ENCODE measurements at places on chromosomes 5 and 9.

DNA sequence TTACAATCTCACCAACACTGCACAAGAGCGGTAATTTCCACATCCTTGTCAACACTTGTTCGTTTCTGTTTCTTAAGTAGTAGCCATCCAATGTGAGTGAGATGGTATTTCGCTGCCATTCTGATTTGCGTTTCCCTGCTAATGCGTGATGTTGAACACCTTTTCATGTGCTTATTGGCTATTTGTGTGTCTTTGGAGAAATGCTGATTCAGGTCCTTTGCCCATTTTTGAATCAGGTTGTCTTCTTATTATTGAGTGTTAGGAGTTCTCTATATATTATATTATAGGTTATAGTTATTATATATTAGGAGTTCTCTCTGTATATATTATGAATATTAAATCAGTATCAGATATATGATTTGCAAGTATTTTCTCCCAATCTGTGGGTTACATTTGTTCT, 59.9 kb upstream of the IRX4 start:
- DNase-seq = no peak

DNA sequence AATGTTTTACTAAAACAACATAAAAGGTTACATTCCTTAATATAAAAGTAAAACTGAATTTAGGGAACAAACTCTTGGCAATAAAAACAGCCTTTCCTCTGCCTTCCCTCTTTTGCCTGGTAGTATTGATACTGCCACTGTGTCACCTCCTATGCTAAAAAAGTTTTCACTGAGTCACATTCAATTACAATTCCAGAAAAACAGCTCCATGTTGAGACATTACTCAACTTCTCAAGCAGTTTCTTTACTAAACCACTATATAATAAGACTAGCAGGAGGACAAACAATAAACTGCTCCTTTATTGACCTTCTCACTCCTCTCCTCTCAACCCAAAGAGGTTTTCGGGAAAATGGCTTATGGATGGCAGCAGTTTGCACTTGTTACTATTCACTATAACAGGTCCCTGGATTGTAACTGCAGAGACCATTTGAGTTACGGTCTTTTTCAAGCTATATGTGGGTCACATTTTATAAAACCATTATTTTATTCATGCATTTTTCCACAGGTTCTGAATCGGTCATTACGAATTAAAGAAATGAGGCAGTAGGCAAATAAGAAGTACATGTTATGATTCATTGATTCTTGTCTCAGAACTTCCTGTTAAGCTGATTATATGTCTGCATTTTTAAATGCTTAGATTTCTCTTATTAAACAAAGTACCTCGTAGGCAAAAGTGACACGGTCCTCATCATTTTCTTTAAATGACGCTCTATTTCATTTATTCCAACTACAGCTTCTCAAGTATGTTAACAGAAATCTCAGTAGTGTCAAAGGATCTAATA, 2.1 kb downstream of the ZDHHC21 start:
- DNase-seq = no peak

DNA sequence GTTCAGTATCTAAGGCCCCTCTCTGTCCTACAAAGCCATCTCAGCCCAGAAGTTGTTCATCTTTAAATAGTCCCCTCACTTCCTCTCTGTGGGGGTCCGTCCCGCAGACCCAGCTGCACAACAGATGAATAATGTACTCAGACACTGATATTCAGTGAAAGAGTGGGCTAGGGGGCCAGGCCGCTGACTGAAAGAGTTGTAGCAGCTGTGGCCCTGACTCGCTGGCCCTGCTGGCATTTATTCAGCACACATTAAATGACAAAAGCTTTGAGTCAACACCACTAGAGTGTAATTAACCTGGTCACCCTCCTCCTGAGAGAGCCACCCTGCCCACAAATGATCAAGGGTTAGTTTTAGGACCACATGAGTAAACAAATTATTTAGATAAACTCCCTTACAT, 76.3 kb downstream of the MED10 start:
- no peak for DNase-seq

DNA sequence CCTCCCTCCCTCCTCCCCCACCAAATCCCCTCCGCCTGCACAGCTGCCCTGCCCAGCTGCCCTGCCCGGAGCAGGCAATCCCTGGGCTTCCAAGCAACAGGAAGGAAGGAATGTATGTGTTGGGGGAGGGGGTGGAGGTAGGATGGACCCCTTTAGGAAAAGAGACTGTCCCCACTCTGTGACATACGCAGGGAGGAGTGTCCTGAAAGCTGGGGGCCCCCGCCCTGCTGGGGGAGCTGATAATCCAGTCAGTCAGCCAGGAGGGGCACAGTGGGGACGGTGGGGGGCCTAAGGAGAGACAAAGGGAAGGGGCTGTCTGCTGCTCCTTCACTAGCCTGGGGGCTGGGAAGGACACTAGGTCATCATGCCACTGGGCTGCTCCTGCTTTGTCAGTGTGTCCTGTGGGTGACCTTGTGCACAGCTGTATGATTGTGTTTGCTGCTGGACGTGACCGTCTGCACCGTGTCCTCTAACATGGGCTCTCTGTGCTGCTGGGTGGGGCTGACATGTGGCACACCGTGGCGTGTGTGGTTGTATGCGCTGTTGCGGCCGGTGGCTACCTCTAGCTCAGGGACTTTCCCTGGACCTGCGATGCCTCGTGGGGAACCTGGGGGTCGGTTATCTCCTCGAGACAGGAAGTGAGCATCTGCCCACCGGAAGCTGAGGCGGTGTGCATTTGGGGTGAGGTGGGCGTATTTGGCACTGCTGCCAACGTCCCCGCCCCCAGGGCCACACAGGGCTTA, 3.0 kb downstream of the N4BP3 start:
- DNase-seq = no peak

GRCh38 chr9:107528686-107529085, 39.1 kb upstream of the KLF4 start:
- DNase-seq = no peak

DNA sequence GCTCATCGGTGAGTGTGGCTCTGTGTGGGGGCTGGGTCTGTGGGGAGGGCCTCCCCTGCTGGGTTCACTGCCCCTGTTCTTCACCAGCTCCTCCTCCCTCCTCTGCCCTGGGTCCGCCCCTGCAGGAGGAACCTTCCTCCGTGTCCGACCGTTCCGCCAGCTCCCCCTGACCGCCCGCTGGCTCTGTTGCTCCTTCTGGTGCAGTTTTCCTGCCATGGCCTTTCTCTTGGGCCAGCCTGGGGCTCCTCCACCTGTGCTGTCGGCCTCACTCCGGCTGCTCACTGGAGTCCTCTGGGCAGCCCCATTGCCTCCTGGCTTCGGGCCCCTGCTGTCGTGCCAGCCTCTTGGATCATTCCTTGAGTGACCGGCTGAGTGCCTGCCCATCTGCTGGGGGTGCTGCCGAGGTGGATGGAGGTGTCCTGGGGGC, 12.3 kb downstream of the RNU6ATAC start:
- DNase-seq = no peak

- DNase-seq = peak; percentile 73
These were observed 52.7 kb upstream of the TJP2 start for GRCh38 chr9:69121155-69122081.

DNA sequence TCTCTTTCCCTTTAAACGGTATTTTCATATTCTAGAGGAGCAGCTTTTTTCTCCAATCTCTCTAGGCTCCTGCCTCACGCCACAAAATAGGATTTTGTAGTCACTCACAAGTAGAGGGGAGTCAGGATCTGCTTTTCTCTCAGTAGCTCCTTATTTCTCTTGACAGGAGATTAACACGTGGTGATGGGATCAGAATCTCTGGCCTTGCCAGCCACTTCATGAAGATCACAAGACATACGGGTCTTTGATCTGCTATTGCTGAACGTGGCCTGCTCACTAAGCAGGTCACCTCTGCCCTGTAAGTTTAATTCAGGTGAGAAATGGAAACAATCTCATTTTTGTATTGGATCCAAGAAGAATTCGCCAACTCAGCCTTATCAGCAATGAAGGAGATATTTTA, 257.5 kb downstream of the DIRAS2 start:
- DNase-seq = no peak

GRCh38 chr5:149422366-149423048, 43.4 kb upstream of the IL17B start:
- no peak for DNase-seq

DNA sequence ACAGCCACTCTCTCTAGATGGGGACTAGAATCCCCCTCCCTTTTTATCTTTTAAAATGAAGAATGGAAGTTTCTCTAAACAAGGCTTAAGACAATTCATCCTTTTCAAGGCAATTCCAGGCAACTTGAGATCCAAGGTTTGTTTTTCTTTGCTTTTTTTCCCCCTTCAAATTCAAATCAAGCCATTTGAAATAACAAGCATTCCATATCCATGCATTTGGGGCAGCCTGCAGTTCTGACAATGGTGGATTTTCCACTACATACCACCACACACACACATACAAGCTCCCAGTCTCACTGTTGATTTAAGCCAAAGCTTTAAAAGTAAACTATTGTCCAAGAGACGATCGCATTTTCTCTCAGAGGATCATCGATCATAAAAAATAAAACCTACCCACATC, 424 bp downstream of the INSYN2B start:
- no peak for DNase-seq

DNA sequence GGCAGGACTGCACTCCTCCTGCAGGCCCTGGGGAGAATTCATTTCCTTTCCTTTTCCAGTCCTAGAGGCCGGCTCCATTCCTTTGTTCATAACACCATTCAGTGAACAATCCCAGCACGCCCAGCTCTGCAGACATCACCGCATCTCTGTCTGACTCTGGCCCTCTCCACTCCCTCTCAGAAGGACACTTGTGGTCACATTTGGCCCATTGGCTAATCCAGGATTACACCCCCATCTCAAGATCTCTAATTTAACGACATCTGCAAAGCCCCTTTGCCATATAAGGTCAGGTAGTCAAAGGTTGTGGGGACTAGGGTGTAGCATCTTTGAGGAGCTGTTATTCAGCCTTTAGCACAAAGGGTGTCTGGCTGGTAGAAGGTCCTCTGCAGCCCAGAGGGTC, 185.0 kb upstream of the DAP start:
- no peak for DNase-seq

GRCh38 chr9:96719921-96720320, 58.0 kb downstream of the ZNF510 start:
- no peak for DNase-seq

GRCh38 chr5:79295029-79295428, 59.1 kb downstream of the JMY start:
- no peak for DNase-seq

- DNase-seq = no peak
These were observed 72.2 kb downstream of the SHB start for GRCh38 chr9:37996819-37997217.

DNA sequence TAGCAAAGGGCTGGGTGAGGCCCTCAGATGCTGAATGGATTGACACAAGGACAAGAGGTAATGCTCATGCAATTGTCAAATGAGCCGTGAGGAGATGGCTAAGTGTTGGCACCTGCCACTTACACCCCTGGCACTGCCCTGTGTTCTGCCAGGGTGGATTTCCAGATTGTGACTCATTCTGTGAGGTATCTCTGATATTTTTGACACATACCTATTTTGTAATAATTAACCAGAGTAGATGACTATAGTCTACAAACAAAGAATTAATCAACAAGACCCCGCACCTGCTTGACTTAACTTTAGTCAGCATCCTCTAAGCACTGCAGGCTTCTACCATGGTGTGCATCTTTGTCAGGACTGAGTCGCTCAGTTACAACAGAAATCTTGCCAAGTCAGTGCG, 200.8 kb downstream of the DIRAS2 start:
- peak; percentile 61 for DNase-seq

DNA sequence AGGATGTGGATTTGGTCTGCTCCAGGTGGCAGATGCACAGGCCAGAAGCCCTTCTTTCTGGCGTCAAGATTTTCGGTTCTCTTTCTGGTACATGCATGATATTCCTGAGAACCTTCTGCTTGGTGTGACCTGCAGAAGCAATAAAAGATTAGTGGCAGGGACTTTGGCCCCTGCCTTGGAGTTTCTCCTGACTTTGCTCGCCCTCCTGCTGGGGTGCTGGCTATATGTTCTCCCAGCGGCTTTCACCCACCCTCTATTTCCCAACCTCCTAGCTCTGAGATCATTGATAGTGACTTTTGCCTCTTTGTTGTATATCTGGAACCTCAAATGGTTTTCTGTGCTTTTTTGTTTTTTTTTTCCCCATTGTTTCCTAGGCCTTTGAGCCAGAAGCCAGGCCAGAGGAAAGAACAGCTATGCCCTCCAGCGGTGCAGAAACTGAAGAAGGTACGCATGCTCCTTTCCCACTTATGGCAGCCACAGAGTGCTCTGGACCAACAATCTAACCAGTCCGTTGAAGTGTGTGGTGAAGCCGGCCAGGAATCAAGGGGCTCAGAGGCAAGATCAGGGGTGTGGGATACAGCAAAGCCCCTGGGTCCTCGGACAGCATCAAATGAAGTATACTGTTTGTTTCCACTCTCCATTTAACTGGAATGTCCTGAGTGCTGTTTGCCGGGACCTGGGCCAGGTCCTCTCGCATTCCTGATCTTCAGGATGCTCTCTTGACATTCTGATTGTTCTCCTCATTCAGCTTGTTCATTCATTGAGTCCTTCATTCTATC, 154.5 kb downstream of the ARHGEF28 start:
- DNase-seq = no peak

- no peak for DNase-seq
These were observed 227.3 kb upstream of the TBCA start for GRCh38 chr5:78003450-78003849.

- DNase-seq = peak; percentile 89
These were observed 2.0 kb downstream of the IER5L start for GRCh38 chr9:129175825-129176633.

GRCh38 chr9:3332802-3333201, 193.0 kb downstream of the RFX3 start:
- no peak for DNase-seq

Measured in NCI-H510A treated with DMSO at 0.1 percent for 48 hours (cell line).